ENCODE measurements at places on chromosomes 11 and 22.

GRCh38 chr11:8566613-8567210 lies 27.3 kb downstream of the STK33 start:
- DNase-seq, result no peak

DNA sequence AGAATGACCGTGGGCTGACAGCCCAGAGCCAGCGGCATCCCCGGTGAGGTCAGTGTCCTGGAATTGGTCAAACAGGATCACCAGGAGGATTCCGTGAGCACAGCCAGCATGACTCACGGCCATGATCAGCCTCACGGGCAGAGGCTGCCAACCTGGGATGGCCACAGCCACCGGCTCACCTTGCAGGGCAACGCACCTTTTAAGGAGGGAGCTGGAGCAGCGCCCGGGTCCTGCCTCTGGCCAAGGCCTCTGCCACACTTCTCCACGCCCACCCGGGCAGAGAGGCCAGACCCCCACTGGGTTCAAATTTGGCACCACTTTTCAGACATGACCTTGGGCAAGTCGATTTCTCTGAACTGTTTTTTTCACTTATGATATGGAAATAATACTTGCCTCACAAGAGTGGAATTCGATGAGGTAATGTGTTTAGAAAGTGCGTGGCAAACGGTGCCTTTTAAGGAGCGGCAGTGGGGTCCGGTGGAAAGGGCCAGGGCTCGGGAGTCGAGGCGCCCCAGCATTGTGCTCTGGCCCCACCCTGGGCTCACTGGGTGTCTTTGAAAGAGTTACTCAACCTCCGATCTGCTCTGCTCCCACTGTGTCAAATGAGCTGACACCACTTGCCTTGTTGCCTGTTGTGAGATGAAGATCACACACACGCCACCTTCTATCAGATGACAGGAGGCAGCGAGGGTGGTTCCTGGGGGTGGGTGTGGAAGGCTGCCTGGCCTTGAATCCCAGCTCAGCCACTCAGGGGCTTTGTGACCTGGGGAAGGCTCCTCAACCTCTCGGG lies 16.0 kb downstream of the TXN2 start:
- DNase-seq, result no peak

GRCh38 chr22:44482776-44483175 lies 15.3 kb downstream of the RTL6 start:
- DNase-seq, result no peak

DNA sequence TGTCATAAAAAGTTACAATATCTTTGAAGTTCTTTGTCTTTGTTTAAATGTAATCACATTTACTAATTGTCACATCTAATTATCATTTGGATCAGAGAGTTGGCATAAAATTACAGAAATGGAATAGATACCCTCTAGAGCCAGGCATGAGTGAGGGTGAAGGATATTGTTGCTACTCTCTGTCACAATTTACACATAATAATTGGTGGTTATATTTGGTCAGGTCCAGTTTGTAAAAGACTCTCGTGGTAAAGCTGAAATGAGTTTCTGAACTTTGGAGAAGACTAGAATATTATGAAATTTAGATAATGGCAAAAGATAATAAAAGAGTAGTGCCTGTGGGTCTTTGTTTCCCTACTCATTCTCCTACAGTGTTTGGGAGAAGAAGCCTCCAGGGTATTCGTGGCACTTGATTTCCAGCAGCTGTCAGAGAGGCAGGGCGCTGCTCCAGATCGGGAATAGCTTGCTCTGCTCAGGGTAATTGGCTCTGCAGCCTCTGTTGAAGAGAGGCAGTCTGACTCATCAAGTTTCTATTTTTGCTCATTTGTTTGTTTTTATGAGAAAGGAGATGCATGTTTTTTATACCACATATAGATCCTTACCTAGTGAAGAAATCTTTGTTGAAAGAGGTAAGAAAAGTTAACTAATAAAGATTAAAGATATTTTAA lies 349.9 kb downstream of the CNTN5 start:
- DNase-seq, result no peak

DNA sequence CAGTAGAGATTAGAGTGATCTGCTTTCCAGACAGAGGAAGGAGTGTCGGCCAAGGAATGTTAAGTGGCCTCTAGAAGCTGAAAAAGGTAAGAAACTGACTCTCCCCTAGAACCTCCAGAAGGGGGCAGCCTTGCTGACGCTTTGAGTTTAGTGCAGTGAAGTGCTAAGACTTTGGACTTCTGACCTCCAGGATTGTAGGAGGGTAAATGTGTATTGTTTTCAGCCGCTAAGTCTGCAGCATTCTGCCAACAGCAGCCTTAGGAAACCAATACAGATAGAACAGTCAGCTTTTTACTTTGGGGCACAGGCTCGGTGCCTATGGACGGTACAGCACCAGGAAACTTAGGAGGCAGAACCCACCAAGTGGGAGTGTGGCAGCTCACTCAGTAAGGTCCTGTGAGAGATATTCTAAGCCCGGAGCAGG lies 3.6 kb upstream of the TBC1D22A start:
- no peak for DNase-seq

DNA sequence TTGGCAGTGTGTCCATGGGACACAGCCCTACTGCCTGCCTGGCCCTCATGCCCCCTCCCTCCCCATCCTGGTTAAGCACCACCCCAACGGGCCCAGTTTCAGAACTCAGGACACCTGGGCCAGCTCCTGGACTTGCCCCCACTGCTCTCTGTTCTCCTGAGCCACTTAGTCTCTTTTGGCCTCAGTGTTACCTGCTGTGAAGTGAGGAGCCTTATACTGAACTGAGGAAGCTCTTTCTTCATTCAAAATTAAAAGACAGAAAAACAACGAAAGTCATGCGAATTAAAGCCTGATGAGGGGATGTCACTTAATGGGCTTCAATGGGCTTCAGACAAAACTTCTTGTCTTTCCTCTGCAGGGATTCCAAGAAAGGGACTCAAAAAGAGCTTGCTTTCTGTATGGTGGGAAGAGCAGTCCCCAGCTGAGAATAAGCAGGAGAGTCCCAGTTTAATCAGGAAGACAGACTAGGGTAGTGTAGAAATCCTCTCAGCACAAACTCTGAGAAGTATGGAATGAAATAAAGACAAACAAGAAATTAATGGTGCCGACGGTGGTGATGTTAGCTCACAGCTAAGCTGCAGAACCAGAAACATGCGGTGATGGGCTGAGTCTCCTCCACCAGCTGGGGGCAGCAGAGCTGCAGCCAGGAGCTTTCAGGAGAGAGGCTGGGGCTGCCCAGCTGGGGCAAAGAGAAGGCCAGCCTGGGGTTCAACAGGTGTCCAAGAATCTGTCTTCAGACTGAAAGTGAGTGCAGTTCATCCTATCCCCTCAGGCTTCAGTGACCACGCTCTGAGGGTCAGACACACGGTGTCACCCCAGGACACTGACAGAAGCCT lies 101.0 kb downstream of the GGTLC2 start:
- DNase-seq, result no peak

DNA sequence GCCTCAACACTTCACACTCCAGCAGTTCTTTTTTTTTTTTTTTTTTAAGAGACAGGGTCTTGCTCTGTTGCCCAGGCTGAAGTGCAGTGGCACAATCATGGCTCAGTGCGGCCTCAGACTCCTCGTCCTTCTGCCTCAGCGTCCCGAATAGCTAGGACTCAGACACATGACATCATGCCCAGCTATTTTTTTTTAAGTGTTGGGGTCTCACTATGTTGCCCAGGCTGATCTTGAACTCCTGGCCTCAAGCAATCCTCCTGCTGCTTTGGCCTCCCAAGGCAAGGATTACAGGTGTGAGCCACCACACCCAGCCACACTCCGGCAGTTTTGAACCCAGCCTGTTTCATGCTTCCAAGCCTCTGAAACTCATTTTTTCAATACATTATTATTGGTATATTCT lies 3.7 kb downstream of the PPP2R1B start:
- DNase-seq, result no peak

GRCh38 chr11:76291576-76292526 lies 85.5 kb upstream of the WNT11 start:
- no peak for DNase-seq

DNA sequence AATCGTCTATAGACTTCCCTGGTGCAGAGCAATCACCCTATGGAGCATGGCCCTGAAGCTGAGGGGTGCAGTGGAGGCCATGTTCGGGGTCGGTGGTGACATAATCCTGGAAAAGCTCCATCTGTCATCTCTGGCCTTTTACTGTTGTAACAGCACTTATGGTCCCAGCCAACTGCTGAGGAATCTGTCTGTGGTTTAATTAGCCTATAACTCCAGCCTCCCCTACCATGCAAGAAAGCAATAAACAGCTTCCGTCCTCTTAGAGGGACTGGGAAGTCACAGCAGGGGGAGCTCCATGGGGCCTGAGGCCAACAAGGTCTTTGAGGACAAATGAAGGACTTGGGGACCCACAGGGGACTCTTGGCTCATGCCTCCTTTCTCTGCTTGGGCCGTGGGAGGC lies 159.1 kb upstream of the NECTIN1 start:
- DNase-seq, result no peak

- no peak for DNase-seq
Observed at GRCh38 chr22:25853501-25854284, 111.7 kb downstream of the MYO18B start.

DNA sequence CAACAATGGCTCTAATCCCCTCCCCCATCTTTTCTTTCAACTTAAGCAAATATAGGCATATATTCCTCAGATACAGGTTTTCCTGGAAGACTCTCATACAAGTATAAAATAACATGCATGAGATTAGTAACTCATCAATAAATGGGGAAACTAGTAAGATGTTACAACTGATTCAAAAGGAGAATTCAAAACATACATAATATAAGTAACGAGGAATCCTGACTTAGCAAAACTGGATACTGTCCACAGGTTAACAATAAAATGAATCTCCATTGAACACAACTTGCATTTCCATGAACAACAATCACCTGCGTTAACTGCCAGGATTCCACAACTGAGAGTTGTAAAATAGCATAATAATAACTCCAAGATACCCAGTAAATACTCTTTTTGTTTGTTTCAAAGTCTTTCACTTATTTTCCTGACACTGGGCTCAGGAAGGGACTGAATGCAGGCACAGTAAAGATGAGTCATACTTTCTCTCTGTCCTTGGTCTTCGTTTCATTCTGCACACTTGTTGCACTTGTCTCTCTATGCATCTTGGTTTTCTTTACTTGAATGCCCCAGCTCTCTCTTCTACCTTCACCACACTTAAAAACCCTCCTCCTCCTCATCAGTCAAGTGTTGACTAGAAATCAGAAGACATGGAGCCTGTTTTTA lies 8.1 kb downstream of the APIP start:
- DNase-seq, result no peak

- DNase-seq, result no peak
Observed at GRCh38 chr22:17257121-17258001, 38.1 kb upstream of the ADA2 start.

DNA sequence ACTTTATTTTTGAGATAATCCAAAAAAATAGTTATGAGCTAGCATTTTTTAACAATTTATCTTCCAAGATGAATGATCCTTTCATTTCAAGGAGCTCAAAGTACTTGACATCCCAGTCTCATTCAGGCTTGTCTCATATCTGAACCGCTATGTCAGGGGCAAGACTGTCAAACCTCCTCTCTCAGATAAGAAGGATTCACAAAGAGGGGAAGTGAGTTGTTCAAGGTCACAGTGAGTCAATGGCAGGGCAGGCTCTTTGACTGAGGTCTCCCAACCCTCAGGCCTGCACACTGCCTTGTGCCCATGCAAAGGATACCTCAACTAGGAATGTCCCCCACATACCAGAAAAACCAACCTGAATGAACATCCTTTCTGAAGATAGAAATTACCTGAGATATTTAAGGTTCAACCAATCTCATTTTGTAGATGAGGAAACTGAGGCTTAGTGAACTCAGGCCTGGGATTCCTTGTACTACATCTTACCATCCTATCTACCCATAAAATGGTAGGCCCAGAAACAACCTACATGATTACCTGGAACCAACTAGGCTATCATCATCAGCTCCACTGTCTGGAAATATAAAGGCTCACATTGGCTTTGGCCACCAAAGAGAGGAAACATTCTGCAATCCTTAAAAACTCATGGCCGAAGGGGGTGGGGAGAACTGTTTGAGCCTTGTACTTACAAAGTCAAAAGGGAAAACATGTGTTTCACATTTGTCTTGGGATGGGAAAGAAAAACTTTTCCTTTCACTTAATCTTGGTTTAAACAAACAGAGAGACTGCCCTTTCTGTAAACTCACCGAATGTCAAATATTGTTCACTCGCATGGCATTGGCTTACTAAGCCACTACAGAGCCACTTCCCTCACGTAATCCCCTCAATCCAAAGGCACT lies 51.1 kb downstream of the LIF start:
- DNase-seq, result no peak

DNA sequence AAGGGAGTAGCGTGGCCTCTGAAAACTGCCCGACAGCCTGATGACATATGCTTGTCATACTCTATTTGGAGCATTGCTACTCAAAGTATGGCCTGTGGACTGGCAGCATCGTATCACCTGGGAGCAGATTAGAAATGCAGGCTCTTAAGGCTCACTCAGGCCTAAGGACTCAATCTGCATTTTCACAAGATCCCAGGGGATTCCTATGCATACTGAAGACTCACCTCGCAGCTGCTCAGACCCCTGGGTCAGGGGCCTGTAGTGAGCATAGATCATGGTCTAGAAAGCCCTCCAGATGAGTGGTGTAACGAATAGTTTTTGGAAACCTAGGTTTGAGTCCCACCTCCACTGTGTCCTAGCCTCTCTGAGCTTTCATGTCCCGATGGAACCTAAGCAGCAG lies 126.3 kb downstream of the FEZ1 start:
- DNase-seq, result no peak

DNA sequence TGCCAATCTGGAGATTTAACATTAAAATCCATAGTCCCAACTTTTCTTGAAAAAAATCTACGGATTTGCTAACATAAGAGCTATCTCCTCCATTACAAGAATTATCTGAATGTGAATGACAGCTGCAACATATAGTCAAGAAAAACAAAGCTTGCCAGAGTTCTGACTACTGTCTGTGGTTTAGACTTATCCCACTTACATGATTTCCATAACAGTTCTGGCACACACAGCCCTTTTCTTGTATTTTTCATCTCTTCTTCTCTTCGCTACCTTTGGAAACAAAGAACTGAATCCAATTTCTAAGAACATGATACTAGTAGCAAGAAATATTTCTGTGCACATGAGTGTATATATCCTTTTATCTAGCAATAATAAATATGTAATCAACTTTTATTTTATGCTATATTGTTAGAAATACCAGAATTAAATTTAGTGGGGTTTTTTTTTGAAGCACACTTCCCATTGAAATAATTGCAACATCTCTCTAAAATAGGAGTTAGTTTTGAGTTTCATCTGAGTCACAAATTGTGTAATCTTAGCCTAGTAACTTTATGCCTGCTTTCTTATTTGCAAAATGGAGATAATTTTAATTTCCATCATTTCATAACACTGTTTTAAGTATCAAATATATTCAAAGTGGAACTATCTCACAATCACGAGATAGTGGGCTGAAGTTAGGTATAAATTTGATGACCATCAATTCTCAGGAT lies 1217.6 kb downstream of the JRKL start:
- DNase-seq, result no peak

All from esophagus squamous epithelium (tissue), 5 donors.